Left lung (tissue), 14 donors: ENCODE measurements at places on chromosomes 7 and 10. TPM values are rescaled to one million over a fixed set of nuclear protein-coding genes. Genes with fewer than 3 reads are reported as not detected.
A peak's percentile ranks its signal among the peaks of the same experiment; 100 is the strongest.

- H3K4me3 ChIP-seq = no peak overlapping the region
- H3K27ac ChIP-seq = peak overlapping the region; percentile 66
Observed at GRCh38 chr7:30816645-30817370, 45.6 kb downstream of the MINDY4 start.

DNA sequence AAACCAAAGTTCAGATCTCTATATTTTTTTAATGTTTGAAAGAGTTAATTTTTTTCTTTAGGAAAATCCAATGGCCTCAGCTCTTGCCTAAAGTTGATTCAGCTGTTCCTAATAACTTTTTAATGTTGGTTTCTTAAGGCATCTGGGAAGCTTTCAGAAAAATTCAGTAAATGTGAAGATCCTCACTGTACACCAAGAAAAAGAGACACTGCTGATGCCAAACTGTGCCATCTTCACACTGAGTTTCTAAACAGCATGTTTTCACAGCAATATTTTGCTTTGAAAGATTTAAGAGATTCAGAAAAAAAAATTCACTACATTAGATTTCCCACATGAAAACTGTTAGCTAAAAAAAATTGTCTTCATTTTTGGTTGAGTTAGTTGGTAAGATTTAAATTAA is 249.4 kb downstream of the NEBL start:
- no peaks in the 10 kb centered on the region for H3K4me1 ChIP-seq
- no peak for DNase-seq
- H3K27me3 ChIP-seq = no peaks in the 10 kb centered on the region
- no peaks in the 10 kb centered on the region for H3K36me3 ChIP-seq

DNA sequence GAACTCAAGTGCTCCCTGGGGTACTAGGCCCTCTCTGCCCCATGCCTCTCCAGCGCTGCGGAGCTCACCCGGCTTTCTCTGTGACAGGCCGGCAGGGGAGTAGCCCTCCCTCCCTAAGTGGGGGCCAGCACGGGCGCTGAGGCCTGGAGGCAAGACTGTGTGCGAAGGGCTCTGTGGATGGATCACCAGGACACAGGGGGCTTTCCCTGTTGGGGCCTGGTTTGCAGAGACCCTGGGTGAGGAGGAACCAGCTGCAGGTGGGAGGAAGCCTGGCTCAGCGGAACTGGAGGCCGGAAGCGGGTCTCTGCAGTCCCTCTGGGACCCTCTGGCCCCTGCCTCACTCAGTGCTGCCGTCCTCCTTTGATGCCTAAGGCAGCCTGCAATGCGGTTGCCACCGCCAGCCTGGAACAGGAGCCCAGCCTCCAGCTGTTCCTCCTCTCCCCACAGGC is 106.0 kb downstream of the CYTH3 start:
- DNase-seq = peak; percentile 53
- no peak overlapping the region for H3K4me3 ChIP-seq

SPDYE18 gene
- 0.44 TPM for total RNA-seq

POT1 gene
- 16.2 TPM for total RNA-seq

GRCh38 chr7:4080954-4081353 is 601.1 kb upstream of the FOXK1 start:
- DNase-seq = no peak
- H3K27me3 ChIP-seq = no peaks in the 10 kb centered on the region
- no peaks in the 10 kb centered on the region for H3K4me1 ChIP-seq
- H3K27ac ChIP-seq = no peak overlapping the region

GRCh38 chr10:30784897-30785605 is 155.5 kb upstream of the LYZL2 start:
- DNase-seq = peak; percentile 90
- peak overlapping the region; percentile 45 for H3K4me3 ChIP-seq
- no peaks in the 10 kb centered on the region for H3K36me3 ChIP-seq
- H3K4me1 ChIP-seq = peaks cover 31% of the 10 kb centered on the region
- H3K27ac ChIP-seq = peak overlapping the region; percentile 94

DNA sequence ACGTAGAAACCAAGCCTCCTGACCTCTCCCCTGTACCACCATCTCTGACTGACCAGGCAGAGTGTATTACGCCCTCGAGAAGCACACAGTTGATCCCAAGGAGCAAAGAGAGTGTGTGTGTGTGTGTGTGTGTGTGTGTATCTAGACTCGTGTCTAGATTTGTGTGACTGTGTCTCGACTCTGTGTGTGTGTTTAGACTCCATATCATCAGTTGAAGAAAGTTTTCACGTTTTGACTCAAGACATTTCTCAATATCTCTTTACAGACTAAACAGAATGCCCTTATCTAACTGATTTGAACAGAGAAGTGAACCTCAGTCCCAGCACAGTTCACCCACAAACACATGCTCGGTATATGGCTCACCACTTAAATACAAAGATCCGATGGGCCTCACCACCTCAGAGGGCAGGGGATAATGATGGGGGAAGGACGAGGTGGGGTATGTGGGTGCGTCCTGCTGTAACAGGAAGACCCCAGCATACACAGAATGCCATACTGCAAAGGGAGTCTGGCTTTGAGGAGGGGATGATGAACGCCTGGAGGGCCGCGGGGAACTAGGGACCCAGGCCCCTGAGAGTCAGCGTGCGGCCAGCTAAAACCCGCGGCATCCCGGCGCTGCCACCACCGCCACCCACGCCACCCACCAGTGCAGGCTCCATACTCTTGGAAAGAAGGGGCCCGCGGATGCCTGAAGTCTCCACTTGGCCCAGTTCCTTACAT is 780 bp downstream of the ALDH18A1 start:
- no peaks in the 10 kb centered on the region for H3K36me3 ChIP-seq
- peak overlapping the region; percentile 98 for H3K4me3 ChIP-seq
- peak overlapping the region; percentile 46 for H3K27ac ChIP-seq
- no peaks in the 10 kb centered on the region for H3K27me3 ChIP-seq
- H3K4me1 ChIP-seq = no peaks in the 10 kb centered on the region

LZTS2 gene
- 48.6 TPM for total RNA-seq

DNA sequence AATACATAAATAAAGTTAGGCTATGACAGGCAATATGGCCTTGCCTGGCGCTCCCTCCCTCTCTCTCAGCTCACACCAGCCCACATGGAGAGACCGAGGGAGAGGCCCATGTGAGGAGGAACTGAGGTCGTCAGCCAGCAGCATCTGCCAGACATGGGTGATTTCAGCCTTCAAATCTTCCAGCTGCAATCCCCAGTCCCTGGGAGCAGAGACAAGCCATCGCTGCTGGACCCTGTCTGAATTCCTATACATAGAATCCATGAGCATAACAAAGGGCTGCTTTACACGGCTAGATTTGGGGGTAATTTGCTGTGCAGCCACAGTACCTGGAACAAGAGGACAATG is 35.6 kb downstream of the ANKRD16 start:
- no peaks in the 10 kb centered on the region for H3K36me3 ChIP-seq
- H3K27me3 ChIP-seq = no peaks in the 10 kb centered on the region
- H3K27ac ChIP-seq = no peak overlapping the region
- DNase-seq = no peak
- no peaks in the 10 kb centered on the region for H3K4me1 ChIP-seq
- H3K4me3 ChIP-seq = no peak overlapping the region

PNLIPRP3 gene
- 0.42 TPM for total RNA-seq

DNA sequence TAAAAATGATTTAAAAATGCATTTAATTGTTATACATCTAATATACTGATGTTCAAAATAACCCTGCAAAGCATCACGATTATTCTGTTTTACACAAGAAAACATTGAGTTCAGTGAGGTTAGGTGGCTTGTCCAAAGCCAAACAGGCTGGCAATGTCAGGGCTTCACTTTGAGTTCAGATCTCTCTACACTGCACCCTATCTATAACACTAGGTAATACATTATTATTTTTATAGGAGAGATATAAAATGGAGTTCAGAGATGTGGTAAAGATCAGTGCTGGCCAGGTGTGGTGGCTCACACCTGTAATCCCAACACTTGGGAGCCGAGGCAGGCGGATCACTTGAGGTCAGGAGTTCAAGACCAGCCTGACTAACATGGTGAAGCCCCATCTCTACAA is 165.9 kb upstream of the MYO3A start:
- no peak overlapping the region for H3K27ac ChIP-seq
- DNase-seq = no peak
- H3K4me3 ChIP-seq = no peak overlapping the region
- no peaks in the 10 kb centered on the region for H3K27me3 ChIP-seq

GRCh38 chr10:6236349-6237198 is 33.8 kb downstream of the PFKFB3 start:
- DNase-seq = no peak
- no peaks in the 10 kb centered on the region for H3K4me1 ChIP-seq
- H3K4me3 ChIP-seq = no peak overlapping the region
- no peaks in the 10 kb centered on the region for H3K36me3 ChIP-seq
- no peaks in the 10 kb centered on the region for H3K27me3 ChIP-seq

CRTAC1 gene
- total RNA-seq = 44.0 TPM

SPAM1 gene
- total RNA-seq = not detected

- H3K27ac ChIP-seq = no peak overlapping the region
- H3K36me3 ChIP-seq = no peaks in the 10 kb centered on the region
- H3K27me3 ChIP-seq = no peaks in the 10 kb centered on the region
- no peak overlapping the region for H3K4me3 ChIP-seq
Observed at GRCh38 chr7:134639683-134640279, 6.9 kb upstream of the BPGM start.

GRCh38 chr7:131302446-131302845 is 25.2 kb upstream of the MKLN1 start:
- no peaks in the 10 kb centered on the region for H3K4me1 ChIP-seq
- no peak overlapping the region for H3K27ac ChIP-seq
- H3K4me3 ChIP-seq = no peak overlapping the region

DNA sequence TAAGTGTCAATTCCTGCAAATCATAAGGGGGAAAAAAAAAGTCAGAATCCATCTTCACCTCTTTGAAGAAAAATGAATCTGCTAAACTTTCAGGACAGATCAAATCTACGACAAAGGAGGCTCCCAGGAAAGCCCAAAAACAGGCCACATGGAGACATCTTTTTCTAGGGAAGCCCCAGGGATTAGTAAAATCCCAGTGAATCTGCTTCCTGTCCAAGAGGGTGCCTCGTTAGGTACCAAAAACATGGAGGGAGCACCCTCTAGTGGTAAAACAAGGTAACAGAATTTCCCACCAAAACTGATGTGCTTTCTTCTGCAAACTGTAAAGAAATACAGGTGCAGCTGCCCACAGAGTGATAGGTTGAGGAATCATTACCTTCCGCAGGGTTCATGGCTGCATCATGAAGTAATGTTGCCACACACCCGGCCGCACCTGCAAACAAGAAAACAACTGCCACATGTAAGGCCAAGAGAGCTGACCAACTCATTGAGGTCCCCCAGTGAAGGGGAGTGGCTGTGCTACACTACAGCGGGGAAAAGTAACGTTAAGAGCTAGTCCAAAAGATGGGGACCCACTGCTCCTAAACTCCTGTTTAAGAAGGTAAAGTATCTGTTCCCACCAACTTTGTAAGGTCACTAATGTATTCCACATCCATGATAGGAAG is 7.9 kb downstream of the SLC25A28 start:
- no peak overlapping the region for H3K27ac ChIP-seq
- no peaks in the 10 kb centered on the region for H3K27me3 ChIP-seq
- H3K4me1 ChIP-seq = peaks cover 3% of the 10 kb centered on the region
- peaks cover 51% of the 10 kb centered on the region for H3K36me3 ChIP-seq

- no peak overlapping the region for H3K4me3 ChIP-seq
- H3K4me1 ChIP-seq = peaks cover 5% of the 10 kb centered on the region
- H3K27ac ChIP-seq = no peak overlapping the region
Observed at GRCh38 chr7:42621543-42622219, 290.2 kb downstream of the C7orf25 start.

GRCh38 chr7:5997210-5997808 is 11.5 kb downstream of the PMS2 start:
- H3K4me3 ChIP-seq = no peak overlapping the region
- no peaks in the 10 kb centered on the region for H3K27me3 ChIP-seq
- DNase-seq = no peak
- no peak overlapping the region for H3K27ac ChIP-seq

CHST3 gene
- 10.3 TPM for total RNA-seq

GRCh38 chr10:27715505-27715904 is 30.1 kb downstream of the MKX start:
- no peaks in the 10 kb centered on the region for H3K27me3 ChIP-seq
- no peak for DNase-seq
- no peak overlapping the region for H3K4me3 ChIP-seq
- no peak overlapping the region for H3K27ac ChIP-seq
- H3K4me1 ChIP-seq = no peaks in the 10 kb centered on the region

C7orf33 gene
- total RNA-seq = not detected

NEURL1 gene
- 0.76 TPM for total RNA-seq

LRRN3 gene
- 3.3 TPM for total RNA-seq

GRCh38 chr10:77291596-77292505 is 345.8 kb downstream of the KCNMA1 start:
- peaks cover 9% of the 10 kb centered on the region for H3K27me3 ChIP-seq
- no peaks in the 10 kb centered on the region for H3K36me3 ChIP-seq
- H3K27ac ChIP-seq = no peak overlapping the region
- DNase-seq = no peak
- H3K4me1 ChIP-seq = no peaks in the 10 kb centered on the region
- H3K4me3 ChIP-seq = no peak overlapping the region

GRCh38 chr10:12109286-12109685 is 20.2 kb upstream of the SEC61A2 start:
- DNase-seq = no peak
- no peak overlapping the region for H3K27ac ChIP-seq
- no peak overlapping the region for H3K4me3 ChIP-seq
- no peaks in the 10 kb centered on the region for H3K36me3 ChIP-seq
- peaks cover 5% of the 10 kb centered on the region for H3K4me1 ChIP-seq
- no peaks in the 10 kb centered on the region for H3K27me3 ChIP-seq

GRCh38 chr10:7265396-7266123 is 145.3 kb downstream of the SFMBT2 start:
- H3K4me3 ChIP-seq = no peak overlapping the region
- H3K4me1 ChIP-seq = peaks cover 16% of the 10 kb centered on the region
- no peaks in the 10 kb centered on the region for H3K27me3 ChIP-seq
- no peak overlapping the region for H3K27ac ChIP-seq

GRCh38 chr7:77800158-77800557 is 1.6 kb downstream of the PHTF2 start:
- peak overlapping the region; percentile 84 for H3K27ac ChIP-seq
- H3K27me3 ChIP-seq = no peaks in the 10 kb centered on the region
- DNase-seq = no peak
- H3K36me3 ChIP-seq = no peaks in the 10 kb centered on the region
- H3K4me1 ChIP-seq = peaks cover 40% of the 10 kb centered on the region

PAPOLB gene
- 0.24 TPM for total RNA-seq

SMIM30 gene
- 50.8 TPM for total RNA-seq

DNA sequence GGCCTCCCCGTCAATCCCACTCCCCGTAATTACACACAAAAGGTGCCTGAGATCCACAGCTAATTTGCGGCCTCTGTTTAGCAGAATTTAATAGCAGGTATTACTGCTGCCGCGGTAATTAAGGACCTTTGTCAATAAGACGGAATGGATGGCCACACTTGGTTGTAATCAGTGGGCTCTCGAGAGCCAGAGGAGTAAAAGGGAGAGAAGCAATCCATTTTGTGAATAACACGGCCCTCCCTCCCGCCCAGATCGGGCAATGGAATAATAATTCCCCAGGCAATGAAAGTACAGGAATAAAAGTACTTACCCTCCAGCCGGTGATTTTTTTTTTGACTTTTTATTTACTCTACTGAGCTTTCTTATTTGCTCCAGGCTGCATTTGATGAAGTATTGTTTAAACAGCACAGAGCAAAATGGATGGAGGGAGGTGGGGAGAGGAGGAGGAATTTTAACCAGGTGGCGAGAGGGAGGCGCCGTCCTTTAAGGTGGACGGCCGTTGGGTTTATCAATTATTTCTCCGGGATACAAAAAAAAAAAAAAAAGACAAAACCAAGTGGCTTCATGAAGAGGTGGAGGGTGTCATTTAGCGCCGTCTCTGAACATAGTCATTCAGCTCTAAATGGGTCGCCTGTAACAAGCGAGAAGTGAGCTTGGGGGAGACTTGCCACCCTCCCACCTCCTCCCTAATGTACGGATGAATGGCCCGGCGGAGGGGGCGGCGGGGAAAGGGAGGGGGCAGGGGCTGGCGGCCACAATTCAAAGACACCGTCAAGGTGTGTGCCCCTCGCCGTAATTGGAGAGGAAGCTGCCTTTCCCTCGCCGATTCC is 120.3 kb downstream of the BUB3 start:
- peaks cover 30% of the 10 kb centered on the region for H3K27me3 ChIP-seq
- no peaks in the 10 kb centered on the region for H3K4me1 ChIP-seq
- DNase-seq = peak; percentile 16
- H3K36me3 ChIP-seq = no peaks in the 10 kb centered on the region
- peak overlapping the region; percentile 17 for H3K4me3 ChIP-seq
